Thoracic aorta (tissue), 2 donors: ENCODE measurements at places on chromosomes 7 and 10.

- no peak for DNase-seq
- peaks cover 9% of the 10 kb centered on the region for H3K4me1 ChIP-seq
- no peaks in the 10 kb centered on the region for H3K36me3 ChIP-seq
Measured at GRCh38 chr7:140623980-140624379, 16.6 kb downstream of the DENND2A start.

- no peak for DNase-seq
- no peak overlapping the region for H3K4me3 ChIP-seq
- no peak overlapping the region for H3K27ac ChIP-seq
- no peaks in the 10 kb centered on the region for H3K4me1 ChIP-seq
Measured at GRCh38 chr10:22368981-22369380, 23.7 kb downstream of the SPAG6 start.

- H3K4me3 ChIP-seq: no peak overlapping the region
- no peak for DNase-seq
- H3K4me1 ChIP-seq: no peaks in the 10 kb centered on the region
- no peaks in the 10 kb centered on the region for H3K27me3 ChIP-seq
Measured at GRCh38 chr7:47836503-47837202, 111.6 kb downstream of the PKD1L1 start.

GRCh38 chr10:106439366-106439765 is 725.1 kb downstream of the SORCS1 start:
- no peaks in the 10 kb centered on the region for H3K36me3 ChIP-seq
- H3K27me3 ChIP-seq: no peaks in the 10 kb centered on the region
- no peak overlapping the region for H3K4me3 ChIP-seq
- H3K4me1 ChIP-seq: no peaks in the 10 kb centered on the region
- no peak overlapping the region for H3K27ac ChIP-seq
- no peak for DNase-seq

DNA sequence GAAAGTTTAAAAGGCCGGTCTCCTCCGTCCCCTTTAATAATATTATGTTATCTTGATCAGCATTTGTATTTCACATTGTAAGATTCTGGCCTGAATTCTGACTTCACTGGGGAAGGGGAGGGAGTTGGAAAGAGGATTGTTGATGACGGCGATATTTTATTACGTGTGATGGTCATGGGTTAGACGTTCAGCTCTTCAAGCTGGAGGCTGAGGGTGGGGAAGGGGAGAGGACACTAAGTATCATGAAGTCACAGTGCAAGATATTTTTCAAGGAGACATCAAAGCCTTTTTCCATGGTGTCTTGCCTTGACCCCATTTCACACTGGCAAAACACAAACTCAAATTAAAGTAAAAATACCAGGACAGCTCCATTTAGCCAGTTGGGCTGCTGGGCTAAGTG is 126.7 kb downstream of the WDR11 start:
- no peak for DNase-seq
- no peaks in the 10 kb centered on the region for H3K27me3 ChIP-seq
- no peak overlapping the region for H3K4me3 ChIP-seq
- H3K4me1 ChIP-seq: peaks cover 9% of the 10 kb centered on the region
- H3K27ac ChIP-seq: no peak overlapping the region

GRCh38 chr7:29424984-29425309 is 138.7 kb upstream of the PRR15 start:
- H3K4me3 ChIP-seq: no peak overlapping the region
- H3K4me1 ChIP-seq: no peaks in the 10 kb centered on the region
- no peaks in the 10 kb centered on the region for H3K36me3 ChIP-seq
- no peak overlapping the region for H3K27ac ChIP-seq
- DNase-seq: no peak

- H3K36me3 ChIP-seq: no peaks in the 10 kb centered on the region
- no peaks in the 10 kb centered on the region for H3K27me3 ChIP-seq
- no peak for DNase-seq
- no peaks in the 10 kb centered on the region for H3K4me1 ChIP-seq
Measured at GRCh38 chr10:33122014-33122809, 164.2 kb upstream of the ITGB1 start.

GRCh38 chr10:123669886-123670285 is 3.7 kb downstream of the GPR26 start:
- no peak overlapping the region for H3K4me3 ChIP-seq
- no peak for DNase-seq
- no peak overlapping the region for H3K27ac ChIP-seq

- no peak overlapping the region for H3K27ac ChIP-seq
- no peaks in the 10 kb centered on the region for H3K36me3 ChIP-seq
- no peaks in the 10 kb centered on the region for H3K27me3 ChIP-seq
- no peak for DNase-seq
- no peaks in the 10 kb centered on the region for H3K4me1 ChIP-seq
Measured at GRCh38 chr10:111175787-111176186, 99.0 kb downstream of the ADRA2A start.

DNA sequence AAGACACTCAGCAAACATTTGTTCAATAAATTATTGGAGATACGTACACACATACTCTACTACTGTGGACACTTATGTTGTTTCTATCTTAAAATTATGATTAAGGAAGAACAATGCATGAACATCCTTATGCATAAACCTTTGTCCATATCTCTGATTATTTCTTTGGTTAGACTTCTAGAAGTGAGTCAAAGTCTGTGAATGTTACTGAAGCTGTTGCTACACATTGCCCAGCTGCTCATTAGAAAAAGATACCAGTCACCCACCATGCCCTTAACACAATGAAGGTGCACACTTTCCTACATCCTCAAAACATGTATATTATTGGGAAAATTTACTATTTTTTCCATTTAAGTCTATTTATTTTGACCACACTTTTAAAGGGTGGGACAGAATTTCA is 1.4 kb upstream of the CLRN3 start:
- no peak overlapping the region for H3K4me3 ChIP-seq
- no peaks in the 10 kb centered on the region for H3K27me3 ChIP-seq
- no peak for DNase-seq
- H3K36me3 ChIP-seq: no peaks in the 10 kb centered on the region

DNA sequence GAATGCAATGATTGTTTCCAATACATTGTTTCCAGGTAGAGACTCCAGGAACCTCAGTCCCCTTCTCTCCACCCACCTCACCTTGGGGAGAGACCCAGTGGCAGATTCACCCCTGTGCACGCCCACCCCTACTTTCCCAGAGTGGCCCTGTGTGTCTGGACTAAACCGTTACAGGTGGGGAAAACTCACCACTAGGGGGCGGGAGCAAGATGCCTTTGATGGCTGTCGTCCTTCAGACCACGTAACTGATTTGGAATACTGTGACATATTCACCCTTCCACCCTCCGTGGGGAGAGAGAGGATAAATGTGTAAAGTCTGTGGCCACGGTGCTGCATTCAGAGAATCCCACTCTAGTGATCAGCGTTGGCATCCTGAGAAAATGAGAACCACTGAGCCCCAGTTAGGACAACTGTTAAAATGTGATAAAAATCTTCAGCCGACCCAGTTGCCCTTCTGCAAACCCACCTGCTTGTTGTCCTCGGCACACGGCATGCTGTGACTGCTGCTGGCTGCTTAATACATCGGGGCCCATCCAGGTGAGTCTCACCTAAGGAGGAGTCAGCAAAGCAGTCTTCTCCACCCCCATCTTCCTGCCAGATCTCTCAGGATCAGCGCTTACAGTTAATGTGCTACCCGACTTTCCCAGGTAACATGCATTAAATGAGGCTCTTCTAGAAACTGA is 41.5 kb upstream of the NMT2 start:
- H3K36me3 ChIP-seq: no peaks in the 10 kb centered on the region
- peak; percentile 57 for DNase-seq
- H3K27ac ChIP-seq: no peak overlapping the region
- no peak overlapping the region for H3K4me3 ChIP-seq
- H3K27me3 ChIP-seq: no peaks in the 10 kb centered on the region
- H3K4me1 ChIP-seq: no peaks in the 10 kb centered on the region

- H3K27me3 ChIP-seq: no peaks in the 10 kb centered on the region
- H3K36me3 ChIP-seq: peaks cover 5% of the 10 kb centered on the region
- H3K4me3 ChIP-seq: no peak overlapping the region
- H3K4me1 ChIP-seq: peaks cover 94% of the 10 kb centered on the region
- no peak overlapping the region for H3K27ac ChIP-seq
- no peak for DNase-seq
Measured at GRCh38 chr10:20002657-20003056, 186.4 kb downstream of the PLXDC2 start.

GRCh38 chr10:128575761-128576160 is 449.5 kb upstream of the MKI67 start:
- H3K4me1 ChIP-seq: no peaks in the 10 kb centered on the region
- no peak overlapping the region for H3K27ac ChIP-seq
- H3K27me3 ChIP-seq: no peaks in the 10 kb centered on the region

DNA sequence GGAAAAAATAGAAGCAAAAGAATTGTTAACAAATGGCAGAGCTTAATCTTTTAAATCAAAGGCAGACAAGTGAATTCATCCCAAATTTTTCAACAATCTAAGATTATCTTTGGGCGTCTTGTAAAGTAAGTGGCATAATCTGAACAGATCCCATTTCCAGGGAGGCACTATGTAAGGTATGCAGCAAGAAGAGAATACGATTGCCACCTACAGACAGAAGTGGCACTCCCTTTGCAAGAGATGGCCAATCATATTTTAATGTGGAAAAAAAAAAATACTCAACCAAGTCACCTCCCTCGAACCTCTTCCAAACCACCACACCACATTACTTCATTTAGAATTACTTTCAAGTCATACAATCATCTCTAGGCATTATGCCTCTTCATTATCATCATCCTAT is 4.0 kb downstream of the GFRA1 start:
- no peak for DNase-seq
- H3K27ac ChIP-seq: no peak overlapping the region
- H3K36me3 ChIP-seq: no peaks in the 10 kb centered on the region
- H3K4me3 ChIP-seq: no peak overlapping the region
- peaks cover 6% of the 10 kb centered on the region for H3K4me1 ChIP-seq

DNA sequence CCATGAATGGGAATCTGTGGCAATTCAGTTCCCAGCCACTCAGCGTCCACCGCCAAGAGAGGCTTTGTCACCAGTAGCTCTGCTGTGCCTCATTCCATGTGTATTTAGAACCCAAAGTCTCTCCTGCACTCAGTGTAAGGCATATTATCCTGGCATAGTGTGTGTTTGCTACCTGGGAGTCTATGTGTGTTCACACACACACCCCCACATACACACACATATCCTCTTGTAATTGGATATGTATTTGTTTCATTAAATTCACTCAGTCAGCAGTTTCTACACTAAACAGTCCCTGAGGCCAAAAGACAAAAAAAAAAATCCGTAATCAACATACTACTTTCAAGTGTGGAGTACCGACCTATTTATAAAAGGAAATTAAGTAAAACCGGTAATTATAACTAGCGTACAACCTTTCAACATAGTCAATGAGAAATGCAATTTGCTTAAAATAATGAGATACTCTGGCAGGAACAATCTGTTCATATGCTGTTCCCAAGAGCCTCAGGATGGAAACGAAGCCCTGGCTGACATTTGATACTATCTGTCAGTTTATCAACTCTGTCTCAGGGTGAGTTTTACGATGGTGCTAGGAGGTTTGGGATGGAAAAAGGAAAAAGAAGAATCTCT is 425.8 kb upstream of the CELF2 start:
- no peaks in the 10 kb centered on the region for H3K27me3 ChIP-seq
- H3K4me3 ChIP-seq: no peak overlapping the region
- H3K27ac ChIP-seq: no peak overlapping the region
- no peak for DNase-seq
- H3K36me3 ChIP-seq: no peaks in the 10 kb centered on the region
- peaks cover 4% of the 10 kb centered on the region for H3K4me1 ChIP-seq

GRCh38 chr7:16558761-16559302 is 32.2 kb downstream of the LRRC72 start:
- H3K4me1 ChIP-seq: no peaks in the 10 kb centered on the region
- no peak overlapping the region for H3K4me3 ChIP-seq
- H3K36me3 ChIP-seq: no peaks in the 10 kb centered on the region
- no peak for DNase-seq

- H3K4me3 ChIP-seq: no peak overlapping the region
- H3K27me3 ChIP-seq: no peaks in the 10 kb centered on the region
- H3K4me1 ChIP-seq: peaks cover 5% of the 10 kb centered on the region
- no peaks in the 10 kb centered on the region for H3K36me3 ChIP-seq
- no peak overlapping the region for H3K27ac ChIP-seq
Measured at GRCh38 chr7:91019686-91020385, 244.4 kb upstream of the FZD1 start.

GRCh38 chr10:113226399-113226798 is 276.4 kb downstream of the TCF7L2 start:
- H3K36me3 ChIP-seq: no peaks in the 10 kb centered on the region
- H3K27me3 ChIP-seq: no peaks in the 10 kb centered on the region
- no peak overlapping the region for H3K4me3 ChIP-seq
- DNase-seq: no peak
- H3K27ac ChIP-seq: no peak overlapping the region

DNA sequence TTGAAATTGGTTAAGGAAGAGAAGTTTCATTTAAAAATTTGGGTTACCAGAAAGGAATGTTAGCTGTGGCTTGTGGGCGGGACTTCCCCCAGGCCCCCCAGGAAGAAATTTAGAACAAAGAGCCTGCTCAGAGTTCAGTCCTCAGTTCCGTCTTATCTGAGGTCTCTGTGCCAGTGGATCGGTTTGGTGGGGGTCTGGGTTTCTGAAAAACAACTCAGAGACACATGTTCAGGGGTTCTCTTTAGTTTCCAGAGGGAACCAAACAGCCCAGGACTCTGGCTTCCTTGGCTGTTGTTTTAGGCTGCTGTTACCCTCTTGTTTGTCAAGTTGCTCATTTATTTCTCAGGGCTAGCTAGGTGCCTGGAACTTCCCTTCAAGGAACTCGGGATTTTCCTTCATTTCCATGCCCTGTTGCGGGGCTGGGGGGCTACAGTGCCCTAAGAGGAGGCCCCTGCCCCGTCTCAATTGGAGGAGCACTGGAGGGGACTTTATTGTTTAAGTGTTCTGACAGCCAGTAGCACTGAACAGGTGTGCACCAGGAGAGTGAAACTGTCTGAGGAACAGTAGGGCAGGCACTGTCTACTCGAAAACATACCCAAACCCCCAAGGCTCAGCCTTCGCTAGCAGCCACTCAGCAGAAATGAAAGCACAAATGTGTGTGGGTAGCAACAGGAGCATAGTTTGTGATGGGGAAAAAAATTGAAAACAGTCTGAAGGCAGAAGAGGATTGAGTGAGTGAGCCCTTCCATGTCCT is 59.9 kb downstream of the ALOX5 start:
- H3K36me3 ChIP-seq: no peaks in the 10 kb centered on the region
- H3K27me3 ChIP-seq: no peaks in the 10 kb centered on the region
- DNase-seq: no peak
- H3K4me3 ChIP-seq: no peak overlapping the region
- H3K4me1 ChIP-seq: no peaks in the 10 kb centered on the region

DNA sequence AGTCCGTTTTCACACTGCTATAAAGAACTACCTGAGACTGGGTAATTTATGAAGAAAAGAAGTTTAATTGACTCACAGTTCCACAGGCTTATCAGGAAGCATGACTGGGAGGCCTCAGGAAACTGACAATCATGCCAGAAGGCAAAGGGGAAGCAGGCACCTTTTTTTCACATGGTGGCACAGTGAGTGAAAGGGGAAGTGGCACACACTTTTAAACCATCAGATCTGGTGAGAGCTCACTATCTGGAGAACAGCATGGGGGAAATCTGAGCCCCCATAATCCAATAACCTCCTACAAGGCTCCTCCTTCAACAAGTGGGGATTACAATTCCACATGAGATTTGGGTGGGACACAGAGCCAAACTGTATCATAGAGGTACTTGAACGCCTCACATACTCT is 30.0 kb downstream of the AGR3 start:
- no peaks in the 10 kb centered on the region for H3K27me3 ChIP-seq
- no peaks in the 10 kb centered on the region for H3K4me1 ChIP-seq
- no peak overlapping the region for H3K4me3 ChIP-seq
- H3K27ac ChIP-seq: no peak overlapping the region
- no peak for DNase-seq
- H3K36me3 ChIP-seq: no peaks in the 10 kb centered on the region
